SW480 (cell line): ENCODE measurements at places on chromosomes 7 and 10.

DNA sequence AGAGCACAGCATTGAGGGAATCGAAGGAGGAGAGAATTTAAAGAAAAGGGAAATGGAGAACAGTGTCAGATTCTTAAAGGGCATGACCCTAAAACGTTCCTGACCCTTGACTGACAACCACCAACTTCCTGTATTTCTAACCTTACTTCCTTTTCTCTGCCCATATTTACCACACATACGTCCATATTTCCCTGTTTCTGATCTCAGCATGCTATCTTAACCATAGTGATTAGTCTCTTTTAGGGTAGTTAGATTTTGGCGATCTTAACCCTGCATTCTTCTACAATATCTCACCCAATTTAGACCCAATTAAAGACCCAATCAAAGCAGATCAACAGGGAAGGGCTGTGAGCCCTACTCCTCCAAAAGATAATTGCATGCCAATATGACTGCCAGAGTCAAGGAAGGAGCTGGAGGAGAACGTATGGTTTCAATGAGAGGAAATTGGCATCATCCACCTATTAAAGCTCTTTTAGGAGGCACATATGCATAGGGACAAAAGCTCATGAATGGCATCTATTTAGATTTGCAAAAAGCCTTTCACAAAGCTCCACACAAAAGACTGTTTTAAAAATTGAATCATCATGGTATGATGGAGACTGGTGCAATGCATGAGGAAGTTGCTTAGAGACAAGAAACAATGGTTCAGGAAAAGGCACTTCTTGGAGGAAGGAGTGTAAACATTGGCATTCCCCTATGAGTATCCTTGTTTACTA lies 49.0 kb upstream of the ARHGAP12 start:
- no peak for DNase-seq

GRCh38 chr10:62384447-62385081 lies 10.4 kb downstream of the ZNF365 start:
- peak; percentile 13 for DNase-seq

DNA sequence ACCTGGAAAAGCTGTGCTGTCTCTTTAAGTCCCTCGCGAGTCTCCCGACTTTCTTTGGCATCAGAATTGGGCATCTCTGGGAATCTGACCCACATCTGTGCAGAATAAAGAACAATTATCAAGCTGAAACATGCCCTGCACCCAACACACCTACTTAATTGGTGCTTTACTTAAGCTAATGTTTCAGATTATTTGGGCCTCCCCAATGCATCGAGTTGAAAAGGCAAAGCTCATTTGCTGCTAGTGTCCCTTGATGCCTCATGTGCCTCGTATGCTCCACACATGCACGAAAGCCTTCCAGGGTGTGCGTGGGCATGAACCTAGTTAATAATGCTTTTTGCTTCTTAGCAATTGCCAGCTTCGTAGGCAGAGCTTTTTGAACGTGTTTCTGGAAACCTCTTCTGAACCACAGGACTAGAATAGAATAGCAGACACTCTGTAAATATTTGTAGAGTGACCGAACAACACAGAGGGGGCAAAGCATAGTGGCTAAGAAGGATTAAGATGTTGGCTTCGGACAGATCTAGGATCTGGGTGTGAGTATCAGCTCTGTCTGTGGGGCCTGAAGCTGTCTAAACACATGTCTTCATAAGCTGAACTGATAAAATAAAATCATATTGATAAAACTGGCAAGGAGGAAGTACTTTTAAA lies 26.7 kb upstream of the FGFR2 start:
- no peak for DNase-seq

DNA sequence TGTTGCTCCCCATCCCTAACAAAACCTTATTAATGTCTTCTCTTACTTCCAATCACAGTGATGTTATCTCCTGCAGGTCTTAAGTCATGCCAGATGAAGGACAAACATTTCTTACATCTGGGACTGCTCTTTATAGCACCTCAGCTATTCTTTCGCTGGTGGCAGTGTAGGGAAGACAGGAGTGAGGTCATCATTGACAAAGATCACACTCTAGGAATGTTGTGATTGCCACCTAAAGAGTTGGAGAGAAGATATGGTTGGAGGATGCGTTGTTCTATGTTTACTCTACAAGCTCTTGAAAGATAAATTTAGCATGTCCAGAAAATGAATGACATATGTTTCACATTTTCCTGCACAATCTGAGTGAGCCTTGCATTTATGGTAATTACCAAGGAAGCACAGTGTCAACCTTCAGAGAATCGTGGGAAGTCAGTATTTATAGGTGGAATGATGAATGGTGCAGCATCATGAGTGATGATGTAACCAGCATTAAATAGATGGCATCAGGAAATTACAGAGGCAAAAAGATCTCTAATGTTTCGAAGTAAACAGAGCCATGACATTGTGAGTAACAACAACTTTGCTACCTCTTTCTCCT lies 188.1 kb upstream of the STEAP1 start:
- DNase-seq: no peak

GRCh38 chr7:67392596-67393438 lies 396.2 kb downstream of the TYW1 start:
- no peak for DNase-seq

GRCh38 chr7:117164620-117165019 lies 158.2 kb downstream of the WNT2 start:
- DNase-seq: no peak

DNA sequence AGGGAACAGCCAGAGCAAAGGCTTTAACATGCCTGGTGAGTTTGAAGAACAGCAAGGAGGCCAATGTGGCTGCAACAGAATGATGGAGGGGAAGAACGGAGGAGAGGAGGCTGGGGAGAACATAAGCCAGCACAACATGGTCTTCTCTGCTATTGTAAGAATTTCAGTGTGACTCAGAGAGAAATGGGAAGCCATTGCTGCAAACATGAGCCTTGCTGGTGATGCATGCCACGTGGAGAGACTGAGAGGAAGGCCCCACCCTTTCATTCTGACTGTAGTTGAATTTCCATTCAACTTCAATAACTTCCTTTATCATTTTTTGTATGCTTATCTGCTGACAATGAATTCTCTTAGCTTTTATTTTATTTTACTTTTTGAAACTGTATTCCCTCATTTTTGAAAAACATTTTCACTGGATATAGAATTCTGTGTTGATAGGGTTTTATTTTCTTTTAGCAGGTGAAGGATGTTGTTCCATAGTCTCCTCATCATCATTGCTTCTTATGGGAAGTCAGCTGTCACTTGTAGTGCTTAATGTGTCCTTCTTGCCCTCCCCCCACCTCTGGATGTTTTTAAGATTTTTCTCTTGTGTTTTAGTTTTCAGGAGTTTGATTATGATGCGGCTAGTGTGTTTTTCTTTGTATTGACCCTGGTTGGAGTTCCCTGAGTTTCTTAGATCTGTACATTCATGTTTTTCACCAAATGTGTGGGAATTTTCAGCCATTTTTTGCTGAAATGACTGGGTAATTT lies 46.4 kb upstream of the LEP start:
- no peak for DNase-seq

DNA sequence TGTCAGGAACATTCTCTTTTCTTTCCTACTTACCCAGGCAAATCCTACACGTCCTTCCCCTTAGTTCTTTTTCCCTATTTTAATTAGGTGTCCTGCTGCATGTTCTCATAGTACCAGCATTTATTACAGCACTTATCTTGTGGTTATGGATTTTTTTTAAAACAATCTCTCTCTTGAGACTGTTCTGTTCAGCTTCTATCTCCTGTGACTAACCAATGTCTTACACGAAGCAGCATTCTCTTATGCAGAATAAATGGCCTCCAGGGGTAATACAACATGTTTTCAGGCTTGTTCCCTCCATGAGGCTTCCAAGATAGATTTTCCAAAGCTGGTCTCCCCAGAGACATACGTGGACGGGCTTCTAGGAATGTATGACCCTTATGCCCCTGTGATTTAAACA lies 1096.1 kb upstream of the CELF2 start:
- no peak for DNase-seq

DNA sequence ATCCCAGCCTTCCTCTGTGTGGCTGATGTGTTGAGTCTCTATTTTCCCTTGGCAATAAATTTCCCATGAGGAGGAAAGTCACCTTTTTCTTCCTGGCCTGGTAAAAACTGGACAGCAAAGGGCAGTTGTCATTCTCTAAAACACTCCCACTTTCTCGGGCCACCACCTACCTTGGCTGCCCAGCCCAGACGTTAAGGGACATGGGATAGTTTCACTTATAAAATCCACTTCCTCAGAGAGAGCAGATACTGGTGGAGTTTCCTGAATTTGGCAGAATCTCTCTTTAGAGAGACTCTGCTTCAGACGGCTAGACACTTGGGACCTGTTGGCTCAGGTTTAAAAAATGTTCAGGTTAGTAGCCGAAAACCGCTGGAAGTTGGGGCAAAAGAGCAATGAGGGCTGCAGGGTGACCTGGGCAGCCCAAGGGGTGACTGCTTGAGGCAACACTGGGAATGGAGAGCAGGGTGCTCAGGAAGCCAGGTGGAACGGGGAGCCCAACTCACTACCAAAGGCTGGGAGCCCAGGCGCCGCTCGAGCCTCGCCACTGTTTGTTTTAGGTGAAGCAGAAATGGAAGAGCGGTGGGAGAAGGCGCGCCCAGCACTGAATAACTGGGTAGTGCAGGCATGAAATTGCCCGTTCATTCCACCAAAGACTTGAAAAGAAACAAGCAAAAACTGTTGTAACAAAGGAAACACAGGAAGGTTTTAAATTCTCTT lies 186.1 kb downstream of the TRIL start:
- no peak for DNase-seq

- DNase-seq: no peak
Observed at GRCh38 chr10:131872011-131872826, 28.6 kb upstream of the PPP2R2D start.

DNA sequence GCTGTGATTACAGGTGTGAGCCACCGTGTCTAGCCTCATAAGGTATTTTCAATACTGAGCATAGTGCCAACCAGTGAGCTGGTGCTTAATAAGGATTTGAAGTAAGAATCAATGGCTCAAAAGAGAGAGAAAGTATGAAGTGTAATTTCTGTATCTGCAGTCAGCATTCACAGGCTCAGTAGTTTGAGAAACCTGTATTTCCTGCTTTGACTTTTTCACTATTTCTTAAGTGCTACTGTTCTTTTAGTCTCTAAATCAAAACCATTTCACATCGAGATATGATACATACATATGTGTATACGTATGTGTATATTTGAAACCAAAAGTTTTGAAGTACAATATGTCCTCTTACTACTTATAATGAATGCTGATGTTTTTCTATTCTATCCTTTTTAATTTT lies 189.9 kb downstream of the PPP1R9A start:
- no peak for DNase-seq

DNA sequence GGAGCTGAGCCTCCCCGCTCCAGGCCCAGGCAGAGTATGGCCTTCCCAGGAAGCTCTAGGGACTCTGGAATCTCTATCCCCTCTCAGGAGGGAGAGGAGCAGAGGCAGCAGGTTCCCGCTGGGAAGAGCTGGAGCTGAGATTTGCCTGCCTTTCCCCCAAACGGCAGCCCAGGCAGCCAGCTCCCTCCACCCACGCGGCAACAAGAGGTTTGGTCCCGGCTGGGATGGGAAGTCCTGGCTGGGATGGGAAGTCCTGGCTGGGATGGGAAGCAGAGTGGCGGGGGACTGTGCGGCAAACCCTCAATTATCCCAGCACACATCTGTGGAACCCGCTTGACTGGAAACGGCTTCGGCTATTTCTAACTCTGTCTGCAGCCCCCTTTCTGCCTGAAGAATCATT lies 223.0 kb downstream of the ELFN1 start:
- DNase-seq: no peak

GRCh38 chr7:19815546-19815945 lies 42.1 kb upstream of the TMEM196 start:
- no peak for DNase-seq

DNA sequence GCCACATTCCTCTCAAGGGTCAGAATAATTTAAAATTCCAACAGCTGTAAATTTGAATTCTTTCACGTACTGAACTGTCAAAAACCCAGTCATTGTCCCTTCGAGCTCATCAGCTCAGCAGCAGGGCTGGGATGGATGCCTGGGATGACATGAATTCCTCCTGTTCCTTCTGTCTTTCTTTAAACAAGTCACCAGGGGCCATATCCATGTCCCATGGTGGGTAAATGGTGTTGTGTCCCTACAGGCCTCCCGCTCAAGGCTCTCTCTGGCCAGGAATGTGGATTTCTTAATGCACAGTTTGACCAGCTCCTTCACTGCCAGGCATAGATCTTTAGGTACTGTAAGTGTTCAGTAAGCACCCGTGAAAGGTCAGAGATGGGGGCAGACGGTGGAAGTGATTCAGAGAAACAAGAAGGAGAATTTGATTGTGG lies 13.8 kb upstream of the TECPR1 start:
- DNase-seq: no peak

DNA sequence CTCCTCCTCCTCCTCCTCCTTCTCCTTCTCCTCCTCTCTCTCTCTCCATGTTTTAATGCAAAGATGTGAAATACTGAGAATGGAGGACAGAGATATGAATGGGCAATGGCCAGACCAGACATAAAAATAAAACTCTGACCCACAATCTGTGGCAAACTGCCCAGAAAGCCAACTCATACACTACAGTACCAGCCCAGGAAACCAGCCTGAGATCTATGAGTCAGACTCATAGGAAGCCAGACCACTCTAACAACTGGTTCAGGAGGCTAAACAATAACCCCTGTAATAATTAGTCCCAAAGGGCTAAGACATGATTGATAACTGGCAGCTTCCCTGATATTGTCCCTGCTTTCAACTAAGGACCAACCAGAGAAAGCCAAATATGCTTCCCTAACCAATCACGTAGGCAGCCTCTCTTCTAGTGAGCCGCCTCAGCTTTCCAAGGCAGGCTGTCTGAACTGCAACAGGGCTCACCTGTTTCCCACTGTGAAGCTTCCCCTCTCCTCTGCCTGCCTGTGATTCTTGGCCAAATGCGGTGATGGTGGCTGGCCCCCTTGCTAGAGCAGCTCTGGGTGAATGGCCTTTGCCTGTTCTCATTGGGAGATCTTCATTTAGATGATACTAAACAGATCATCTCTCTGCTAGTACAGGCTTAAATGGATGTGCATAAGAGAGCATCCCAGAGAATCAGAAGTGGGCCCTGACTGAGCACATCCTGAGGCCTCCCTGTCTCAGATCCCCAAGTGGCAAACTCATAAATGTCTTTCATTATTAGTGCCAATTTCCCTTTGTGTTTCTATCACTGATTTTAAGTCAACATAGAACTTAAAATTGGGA lies 817.6 kb downstream of the TNS3 start:
- DNase-seq: peak; percentile 51

DNA sequence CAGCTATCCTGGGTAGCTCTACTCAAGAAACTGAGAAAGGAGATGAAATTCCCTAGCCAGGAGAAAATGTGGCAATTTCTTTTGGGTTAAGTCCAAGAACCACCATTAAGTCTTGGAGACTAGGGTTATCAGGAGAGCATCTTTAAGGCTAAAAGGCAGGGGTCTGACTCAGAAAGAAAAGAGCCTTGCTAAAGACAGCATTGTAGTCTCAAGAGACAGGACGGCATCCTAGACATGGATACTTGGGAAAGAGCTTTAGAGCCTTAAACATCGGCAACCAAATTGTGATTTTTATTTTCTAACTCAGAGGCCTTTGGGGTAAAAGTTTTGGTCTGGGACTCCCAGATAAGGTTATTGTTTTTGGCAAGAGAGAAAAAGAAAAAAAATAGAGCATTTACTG lies 83.1 kb downstream of the FAS start:
- no peak for DNase-seq

- DNase-seq: no peak
Observed at GRCh38 chr10:97066877-97067555, 118.7 kb downstream of the SLIT1 start.
